Thymus (tissue), 14 donors: ENCODE measurements at places on chromosomes 5 and 9.

- H3K4me1 ChIP-seq, result no peaks in the 10 kb centered on the region
- H3K4me3 ChIP-seq, result no peak overlapping the region
- no peaks in the 10 kb centered on the region for H3K27me3 ChIP-seq
- DNase-seq, result no peak
Observed at GRCh38 chr5:28253431-28253830, 1215.0 kb upstream of the CDH9 start.

DNA sequence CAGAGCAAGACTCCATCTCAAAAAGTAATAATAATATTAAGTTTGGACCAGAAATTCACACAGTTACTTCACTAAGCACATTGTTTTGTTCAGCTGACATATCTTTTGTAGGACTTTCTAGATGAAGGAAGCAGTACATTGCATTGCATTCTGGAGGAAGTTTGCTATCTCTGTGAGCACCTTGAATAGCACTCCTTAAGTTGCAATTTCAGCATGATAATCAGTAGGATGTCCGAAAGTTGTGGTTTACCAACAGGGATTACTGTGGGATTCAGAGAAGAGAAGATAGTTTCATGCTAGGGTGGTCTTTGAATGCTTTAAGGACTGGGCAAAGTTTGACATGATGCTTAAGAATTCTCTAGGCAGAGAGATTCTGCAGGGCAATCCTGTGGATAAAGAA, 18.4 kb upstream of the TTC23L start:
- H3K27ac ChIP-seq, result no peak overlapping the region
- no peaks in the 10 kb centered on the region for H3K36me3 ChIP-seq
- no peak overlapping the region for H3K4me3 ChIP-seq
- H3K4me1 ChIP-seq, result no peaks in the 10 kb centered on the region

- H3K4me3 ChIP-seq, result no peak overlapping the region
- no peaks in the 10 kb centered on the region for H3K27me3 ChIP-seq
- peaks cover 18% of the 10 kb centered on the region for H3K36me3 ChIP-seq
- H3K4me1 ChIP-seq, result peaks cover 77% of the 10 kb centered on the region
Observed at GRCh38 chr9:127968700-127969383, 11.9 kb downstream of the EEIG1 start.

- H3K27ac ChIP-seq, result no peak overlapping the region
- no peaks in the 10 kb centered on the region for H3K36me3 ChIP-seq
- no peaks in the 10 kb centered on the region for H3K4me1 ChIP-seq
- no peak overlapping the region for H3K4me3 ChIP-seq
- H3K27me3 ChIP-seq, result no peaks in the 10 kb centered on the region
Observed at GRCh38 chr5:107853696-107854095, 183.0 kb upstream of the EFNA5 start.

DNA sequence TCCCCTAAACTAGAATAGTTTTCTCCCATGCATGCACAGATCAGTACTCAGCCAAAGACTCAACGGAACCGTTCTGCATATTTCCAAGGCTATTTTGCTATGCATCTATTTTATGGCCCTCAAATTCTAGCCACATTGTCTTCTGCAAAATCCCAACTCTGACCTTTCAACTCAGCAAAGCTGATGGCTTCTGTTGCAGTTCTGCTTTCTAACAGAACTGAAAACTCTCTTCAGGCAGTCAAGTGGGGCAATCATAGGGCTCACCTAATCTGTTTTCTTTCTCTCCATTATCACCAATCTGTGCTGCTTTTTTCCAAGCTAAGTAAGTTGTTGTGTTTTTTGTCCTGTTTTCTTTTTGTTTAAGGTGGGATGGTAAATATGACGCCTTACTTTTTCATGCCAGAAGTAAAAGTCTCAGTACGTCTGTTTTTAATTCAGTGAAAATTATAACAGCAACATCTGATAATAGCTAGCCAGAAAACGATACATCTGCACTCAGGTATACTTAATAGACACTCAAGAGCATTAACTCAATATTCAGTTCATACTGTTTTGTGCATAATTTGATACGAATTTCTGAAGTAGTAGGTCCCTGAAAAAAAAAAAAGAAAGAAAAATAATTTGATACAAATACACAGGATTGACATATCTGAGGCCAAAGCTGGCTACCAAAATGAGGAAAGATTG, 454.3 kb downstream of the TLE1 start:
- no peaks in the 10 kb centered on the region for H3K27me3 ChIP-seq
- no peaks in the 10 kb centered on the region for H3K4me1 ChIP-seq
- H3K36me3 ChIP-seq, result no peaks in the 10 kb centered on the region
- no peak for DNase-seq
- no peak overlapping the region for H3K4me3 ChIP-seq

- no peaks in the 10 kb centered on the region for H3K27me3 ChIP-seq
- peaks cover 8% of the 10 kb centered on the region for H3K36me3 ChIP-seq
- peaks cover 69% of the 10 kb centered on the region for H3K4me1 ChIP-seq
Observed at GRCh38 chr5:1312993-1313833, 18.3 kb upstream of the TERT start.

DNA sequence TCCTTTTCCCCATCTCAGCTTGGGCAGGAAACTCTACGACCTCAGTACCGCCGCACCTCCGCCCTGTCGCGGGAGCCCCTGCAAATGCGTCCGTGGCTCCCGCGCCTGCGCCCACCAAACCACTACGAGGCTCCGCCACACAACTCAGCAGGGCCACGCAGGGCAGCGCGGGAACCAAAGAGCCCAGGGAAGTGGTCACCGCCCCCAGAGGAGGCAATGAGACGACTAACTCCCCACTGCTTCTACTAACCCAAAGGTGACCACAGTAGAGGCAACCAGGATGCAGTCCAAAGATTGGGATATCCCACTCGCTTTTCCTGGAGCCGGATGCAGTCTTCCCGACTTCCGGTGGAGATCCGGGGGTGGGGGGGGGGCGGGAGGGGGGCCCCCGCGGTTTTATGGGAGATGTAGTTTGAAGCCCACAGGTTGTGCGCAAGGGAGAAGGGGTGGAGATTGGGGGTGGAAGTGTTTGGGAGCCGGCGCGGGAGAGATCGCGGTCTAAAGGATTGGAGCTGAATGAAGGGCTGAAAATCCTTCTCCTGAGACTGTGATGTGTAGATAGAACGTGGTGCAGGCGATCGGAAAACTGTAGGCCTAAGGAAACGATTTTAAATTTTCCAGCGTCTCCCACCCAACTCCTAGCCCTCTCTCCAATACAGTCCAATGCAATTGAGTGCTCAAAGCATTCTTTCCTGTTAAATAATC, at the start of gene NUDT12:
Gene NUDT12, minus strand, starts transcription at position 337 of the 705 bp plus-strand sequence. CDS start 2,541 bp downstream, outside the sequence.
- peaks cover 3% of the 10 kb centered on the region for H3K4me1 ChIP-seq
- no peaks in the 10 kb centered on the region for H3K27me3 ChIP-seq

DNA sequence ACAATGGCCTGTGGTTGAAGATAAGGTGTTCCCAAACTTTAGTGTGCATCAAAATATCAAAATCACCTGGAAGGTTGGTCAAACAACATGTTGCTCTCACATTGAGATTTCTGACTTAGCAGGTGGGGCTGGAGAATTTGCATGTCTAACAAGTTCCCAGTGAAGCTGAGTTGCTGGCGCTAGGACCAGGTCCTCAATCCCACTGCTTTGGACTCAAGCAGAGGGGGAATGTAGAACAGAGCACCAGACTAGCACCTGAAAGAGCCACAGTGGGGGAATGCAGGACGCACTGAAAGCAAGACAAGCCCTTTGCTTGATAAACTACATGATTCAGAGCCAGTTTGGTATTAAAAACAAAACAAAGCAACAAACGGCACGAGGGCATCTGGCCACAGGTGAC, 458.1 kb downstream of the MTRR start:
- no peak for DNase-seq
- no peaks in the 10 kb centered on the region for H3K27me3 ChIP-seq
- no peaks in the 10 kb centered on the region for H3K4me1 ChIP-seq
- H3K36me3 ChIP-seq, result no peaks in the 10 kb centered on the region
- no peak overlapping the region for H3K4me3 ChIP-seq

- H3K4me1 ChIP-seq, result no peaks in the 10 kb centered on the region
- no peak for DNase-seq
- no peak overlapping the region for H3K4me3 ChIP-seq
- no peaks in the 10 kb centered on the region for H3K27me3 ChIP-seq
Observed at GRCh38 chr9:112551641-112552040, 65.0 kb downstream of the KIAA1958 start.

DNA sequence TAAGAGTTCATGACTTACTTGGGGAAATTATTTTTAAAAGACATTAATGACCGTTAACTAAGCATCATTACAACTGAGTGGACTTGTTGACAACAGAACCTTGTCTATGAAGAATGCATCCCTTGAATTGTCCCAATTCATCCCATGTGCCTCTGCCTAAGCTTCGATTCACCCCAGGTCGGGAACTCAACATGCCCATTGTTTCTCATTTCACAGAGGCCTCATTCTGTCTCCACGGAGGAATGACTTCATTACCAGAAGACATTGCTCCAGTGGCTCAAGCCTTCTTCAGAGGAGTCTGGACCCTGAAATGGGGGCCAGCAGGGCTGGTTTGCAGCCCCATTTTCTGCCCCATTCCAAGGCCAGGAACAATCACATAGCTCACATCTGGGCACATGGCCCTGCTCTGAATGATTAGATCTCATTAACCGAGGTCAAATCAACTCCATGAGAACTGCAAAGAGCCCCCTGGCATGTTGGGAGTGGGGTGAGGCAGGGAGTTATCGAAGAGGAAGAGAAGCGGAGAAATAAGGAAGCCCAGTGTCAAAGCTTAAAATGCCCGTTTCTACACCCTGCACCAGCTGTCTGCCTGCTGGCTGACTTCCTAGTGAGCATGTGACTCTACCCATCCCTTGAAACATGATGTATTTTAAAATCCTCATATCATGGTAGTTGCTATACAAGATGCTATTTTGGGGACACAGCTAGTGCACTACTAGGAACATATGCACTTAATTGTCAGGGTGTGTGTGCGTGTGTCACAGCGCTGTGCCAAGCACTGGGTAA, 137.3 kb downstream of the LHFPL2 start:
- no peak overlapping the region for H3K27ac ChIP-seq
- H3K27me3 ChIP-seq, result peaks cover 11% of the 10 kb centered on the region
- no peak overlapping the region for H3K4me3 ChIP-seq
- H3K36me3 ChIP-seq, result no peaks in the 10 kb centered on the region
- peaks cover 9% of the 10 kb centered on the region for H3K4me1 ChIP-seq
- DNase-seq, result no peak

DNA sequence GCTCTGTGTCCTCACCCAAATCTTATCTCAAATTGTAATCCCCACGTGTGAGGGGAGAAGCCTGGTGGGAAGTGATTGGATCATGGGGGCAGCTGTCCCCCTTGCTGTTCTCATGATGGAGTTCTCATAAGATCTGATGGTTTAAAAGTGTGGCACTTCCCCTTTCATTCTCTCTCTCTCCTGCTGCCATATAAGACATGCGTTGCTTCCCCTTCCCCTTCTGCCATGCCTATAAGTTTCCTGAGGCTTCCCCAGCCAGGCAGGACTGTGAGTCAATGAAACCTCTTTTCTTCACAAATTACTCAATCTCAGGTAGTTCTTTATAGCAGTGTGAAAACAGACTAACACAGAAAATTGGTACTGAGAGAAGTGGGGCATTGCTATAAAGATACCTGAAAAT, 107.7 kb downstream of the DMAC1 start:
- H3K36me3 ChIP-seq, result no peaks in the 10 kb centered on the region
- no peaks in the 10 kb centered on the region for H3K4me1 ChIP-seq
- H3K27me3 ChIP-seq, result no peaks in the 10 kb centered on the region
- H3K27ac ChIP-seq, result no peak overlapping the region
- no peak overlapping the region for H3K4me3 ChIP-seq

- H3K27ac ChIP-seq, result no peak overlapping the region
- no peak for DNase-seq
- no peaks in the 10 kb centered on the region for H3K36me3 ChIP-seq
- H3K4me3 ChIP-seq, result no peak overlapping the region
- H3K4me1 ChIP-seq, result peaks cover 52% of the 10 kb centered on the region
Observed at GRCh38 chr9:131675437-131676022, 64.3 kb downstream of the RAPGEF1 start.

- no peaks in the 10 kb centered on the region for H3K36me3 ChIP-seq
- H3K27me3 ChIP-seq, result no peaks in the 10 kb centered on the region
- no peak overlapping the region for H3K4me3 ChIP-seq
- H3K4me1 ChIP-seq, result no peaks in the 10 kb centered on the region
- no peak for DNase-seq
Observed at GRCh38 chr5:41094871-41095270, 23.7 kb upstream of the MROH2B start.

GRCh38 chr5:173715607-173716006, 99.2 kb upstream of the BOD1 start:
- H3K27ac ChIP-seq, result no peak overlapping the region
- no peaks in the 10 kb centered on the region for H3K36me3 ChIP-seq
- no peak for DNase-seq

DNA sequence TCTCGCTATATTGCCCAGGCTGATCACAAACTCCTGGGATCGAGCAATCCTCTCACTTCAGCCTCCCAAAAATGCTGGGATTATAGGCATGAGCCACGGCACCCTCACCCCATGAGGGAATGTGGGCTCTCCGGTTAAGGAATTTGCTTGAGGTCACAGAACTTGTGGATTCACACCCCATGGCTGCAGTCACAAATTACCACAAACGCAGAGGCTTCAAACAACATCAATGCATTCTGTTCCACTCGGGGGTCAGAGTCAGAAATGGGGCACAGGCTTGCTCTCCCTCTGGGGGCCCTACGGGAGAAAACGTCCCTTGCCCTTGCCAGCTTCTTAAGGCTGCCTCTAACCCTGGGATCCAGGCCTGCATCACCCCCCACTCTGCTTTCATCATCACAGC, 12.2 kb upstream of the SPINK4 start:
- no peak for DNase-seq
- H3K27ac ChIP-seq, result no peak overlapping the region
- H3K4me1 ChIP-seq, result peaks cover 4% of the 10 kb centered on the region
- H3K4me3 ChIP-seq, result no peak overlapping the region

- H3K4me1 ChIP-seq, result no peaks in the 10 kb centered on the region
- H3K4me3 ChIP-seq, result no peak overlapping the region
- H3K36me3 ChIP-seq, result peaks cover 26% of the 10 kb centered on the region
- no peak overlapping the region for H3K27ac ChIP-seq
Observed at GRCh38 chr9:36597412-36598178, 24.9 kb downstream of the MELK start.

DNA sequence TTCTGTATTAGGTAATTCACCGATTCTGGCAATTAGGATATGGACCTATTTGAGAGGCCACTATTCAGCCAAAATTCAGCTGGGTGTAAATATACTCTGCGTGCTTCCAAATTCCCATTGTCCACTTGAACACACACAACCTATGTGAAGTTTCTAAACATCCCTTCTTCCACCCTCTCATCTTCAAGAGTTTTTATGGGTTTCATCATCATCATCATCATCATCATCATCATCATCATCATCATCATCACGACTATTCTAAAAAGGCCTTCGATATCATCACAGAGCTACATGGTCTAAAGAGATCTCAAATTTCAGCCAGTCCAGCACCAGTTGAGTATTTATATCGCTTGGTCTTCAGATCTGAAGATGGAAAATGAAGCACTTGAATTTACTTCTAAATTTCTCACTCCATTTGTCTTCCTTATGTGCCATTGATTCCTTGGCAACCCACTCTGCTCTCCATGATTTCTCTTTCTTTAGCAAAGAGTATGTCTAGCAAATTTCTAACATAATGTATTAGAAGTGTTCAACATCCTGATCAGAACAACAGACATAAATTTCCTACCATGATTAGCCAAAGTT, 49.2 kb upstream of the HMHB1 start:
- no peaks in the 10 kb centered on the region for H3K36me3 ChIP-seq
- H3K4me1 ChIP-seq, result no peaks in the 10 kb centered on the region
- H3K4me3 ChIP-seq, result no peak overlapping the region
- H3K27ac ChIP-seq, result no peak overlapping the region

GRCh38 chr5:122507581-122507980, 195.5 kb downstream of the SNCAIP start:
- H3K36me3 ChIP-seq, result no peaks in the 10 kb centered on the region
- no peak overlapping the region for H3K27ac ChIP-seq
- no peak overlapping the region for H3K4me3 ChIP-seq

- H3K27me3 ChIP-seq, result no peaks in the 10 kb centered on the region
- DNase-seq, result no peak
- no peak overlapping the region for H3K27ac ChIP-seq
- no peaks in the 10 kb centered on the region for H3K4me1 ChIP-seq
- no peaks in the 10 kb centered on the region for H3K36me3 ChIP-seq
- no peak overlapping the region for H3K4me3 ChIP-seq
Observed at GRCh38 chr9:82498541-82499317, 510.2 kb downstream of the SPATA31D1 start.
